SK-N-MC (cell line): ENCODE measurements at places on chromosomes 16 and 17.

DNA sequence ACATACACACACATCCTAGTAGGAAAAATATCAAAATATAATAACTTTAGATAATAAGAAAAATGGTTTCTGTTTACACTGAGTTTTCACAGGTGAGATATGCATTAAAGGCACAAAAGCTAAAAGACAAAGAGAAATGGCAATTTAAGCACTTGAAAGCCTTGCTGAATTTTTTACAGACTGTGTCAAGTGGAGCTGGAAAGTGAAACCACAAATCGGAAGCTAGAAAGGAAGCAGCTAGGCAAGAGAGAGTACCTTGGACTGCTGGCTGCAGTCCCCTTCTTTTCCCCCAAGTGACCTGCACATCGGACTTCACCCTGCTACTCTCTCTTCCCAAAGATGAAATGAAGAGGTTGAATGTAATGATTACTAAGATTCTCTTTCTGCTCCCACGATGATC is 135.1 kb downstream of the CDH13 start:
- no peak for DNase-seq

- DNase-seq, result no peak
Measured at GRCh38 chr16:9526791-9527190, 435.3 kb downstream of the HAPSTR1 start.

- DNase-seq, result no peak
Measured at GRCh38 chr16:69313469-69313868, 2.3 kb downstream of the VPS4A start.

- no peak for DNase-seq
Measured at GRCh38 chr17:32341141-32341856, 674 bp downstream of the C17orf75 start.

- DNase-seq, result no peak
Measured at GRCh38 chr16:16940351-16940750, 530.4 kb downstream of the XYLT1 start.

- DNase-seq, result no peak
Measured at GRCh38 chr17:35286120-35286781, 43.4 kb downstream of the SLFN5 start.

GRCh38 chr16:28859326-28859725 is 4.3 kb upstream of the SH2B1 start:
- DNase-seq, result no peak

DNA sequence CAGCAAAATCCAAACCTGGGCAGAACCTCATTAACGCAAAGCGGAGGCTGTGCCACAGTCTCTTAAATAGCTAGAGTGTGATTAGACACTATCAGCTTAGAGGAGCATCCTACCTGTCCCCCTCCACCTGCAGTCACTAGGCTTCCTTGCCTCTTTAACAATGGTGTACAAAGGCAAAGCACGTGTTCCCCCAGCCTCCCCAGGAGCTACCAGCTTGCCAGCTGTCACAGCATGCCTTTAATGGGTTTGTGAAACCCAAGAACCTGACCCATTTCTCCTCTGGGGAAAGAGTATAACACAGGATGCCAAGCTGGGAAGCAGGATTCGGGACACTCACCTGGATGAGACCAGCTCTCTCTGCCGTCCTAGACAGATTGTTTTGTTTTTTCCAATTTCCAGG is 37.2 kb upstream of the TBX2 start:
- no peak for DNase-seq
